ENCODE measurements at places on chromosomes 13 and 19. TPM values are rescaled to one million over a fixed set of nuclear protein-coding genes. Genes with fewer than 3 reads are reported as not detected.

TEKTIP1 gene
- 0.28 TPM for polyA plus RNA-seq

RNF225 gene
- polyA plus RNA-seq: not detected

- H3K36me3 ChIP-seq: peaks cover 21% of the 10 kb centered on the region
- DNase-seq: no peak
- no peaks in the 10 kb centered on the region for H3K4me1 ChIP-seq
- H3K4me3 ChIP-seq: no peak overlapping the region
Observed at GRCh38 chr19:7678971-7679751, 1.5 kb upstream of the TRAPPC5 start.

DNA sequence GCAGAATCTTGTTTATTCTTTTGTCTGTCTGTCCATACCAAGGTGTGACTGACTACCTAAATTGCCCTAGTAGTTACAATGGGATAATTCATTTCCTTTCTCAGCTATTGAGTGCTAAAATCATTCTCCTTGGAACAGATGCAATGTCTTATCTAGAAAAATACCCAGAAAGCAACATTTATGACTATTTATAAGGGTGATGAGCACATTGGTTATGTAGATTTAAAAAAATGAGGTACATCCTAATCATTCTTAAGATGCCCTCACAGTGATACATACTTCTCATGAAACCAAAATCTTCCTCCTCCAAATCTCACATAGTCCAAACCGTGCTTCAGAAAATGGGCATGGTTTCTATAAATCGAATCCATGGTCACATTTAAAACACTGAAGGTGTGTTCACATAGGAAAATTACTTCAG is 11.6 kb upstream of the UBE2L5 start:
- no peak for DNase-seq
- peaks cover 19% of the 10 kb centered on the region for H3K4me1 ChIP-seq
- no peak overlapping the region for H3K27ac ChIP-seq
- H3K4me3 ChIP-seq: no peak overlapping the region
- no peaks in the 10 kb centered on the region for H3K27me3 ChIP-seq

GRCh38 chr13:52884429-52885010 is 36.1 kb upstream of the PCDH8 start:
- no peaks in the 10 kb centered on the region for H3K4me1 ChIP-seq
- peak; percentile 50 for DNase-seq
- no peaks in the 10 kb centered on the region for H3K36me3 ChIP-seq
- no peaks in the 10 kb centered on the region for H3K27me3 ChIP-seq

Data from stomach (tissue), 19 donors.